ENCODE measurements at places on chromosomes 3 and 15. TPM values are rescaled to one million over a fixed set of nuclear protein-coding genes. Genes with fewer than 3 reads are reported as not detected.

DNA sequence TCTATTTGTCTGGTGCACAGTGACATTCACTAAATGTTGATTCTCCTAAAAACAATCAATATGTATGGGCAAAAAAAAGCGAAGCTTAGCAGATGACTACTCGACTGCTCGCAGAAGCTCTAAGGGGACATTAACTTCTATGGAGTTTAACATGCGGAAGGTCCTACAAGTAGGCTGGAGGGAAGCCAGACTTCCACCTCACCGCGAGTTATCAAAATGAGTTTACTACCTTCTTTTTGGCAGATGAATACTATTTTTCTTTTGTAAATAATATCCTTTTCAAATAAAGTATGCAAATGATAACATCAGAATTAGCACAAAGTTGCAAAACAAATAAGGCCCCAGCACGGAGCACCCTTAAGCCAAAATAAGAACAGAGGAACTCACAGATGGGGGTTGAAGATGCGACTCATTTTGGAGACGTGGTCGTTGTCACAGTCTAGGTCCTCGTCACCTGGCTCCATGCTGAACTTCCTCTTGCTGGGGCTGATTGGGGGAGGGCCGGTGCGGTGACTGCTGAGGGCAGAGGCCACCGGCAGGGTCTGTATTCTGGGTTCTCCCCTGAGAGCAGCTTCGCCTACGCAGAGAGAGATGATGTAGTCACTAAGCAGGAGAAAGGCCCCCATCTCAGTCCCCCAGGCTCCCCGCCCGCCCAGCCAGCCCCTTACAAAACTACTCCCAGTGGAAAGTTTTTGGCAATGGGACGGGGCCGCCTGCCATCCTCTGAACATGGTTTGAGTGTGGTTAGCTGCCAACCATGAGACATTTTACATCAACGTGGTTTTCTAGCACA is 42.1 kb downstream of the VGLL4 start:
- no peak for DNase-seq

C3orf33 gene
- 4.4 TPM for polyA plus RNA-seq

DLEC1 gene
- polyA plus RNA-seq: 0.35 TPM

SLC28A1 gene
- polyA plus RNA-seq: not detected

- no peak for DNase-seq
Observed at GRCh38 chr15:71800835-71801745, 9.3 kb upstream of the NR2E3 start.

DNA sequence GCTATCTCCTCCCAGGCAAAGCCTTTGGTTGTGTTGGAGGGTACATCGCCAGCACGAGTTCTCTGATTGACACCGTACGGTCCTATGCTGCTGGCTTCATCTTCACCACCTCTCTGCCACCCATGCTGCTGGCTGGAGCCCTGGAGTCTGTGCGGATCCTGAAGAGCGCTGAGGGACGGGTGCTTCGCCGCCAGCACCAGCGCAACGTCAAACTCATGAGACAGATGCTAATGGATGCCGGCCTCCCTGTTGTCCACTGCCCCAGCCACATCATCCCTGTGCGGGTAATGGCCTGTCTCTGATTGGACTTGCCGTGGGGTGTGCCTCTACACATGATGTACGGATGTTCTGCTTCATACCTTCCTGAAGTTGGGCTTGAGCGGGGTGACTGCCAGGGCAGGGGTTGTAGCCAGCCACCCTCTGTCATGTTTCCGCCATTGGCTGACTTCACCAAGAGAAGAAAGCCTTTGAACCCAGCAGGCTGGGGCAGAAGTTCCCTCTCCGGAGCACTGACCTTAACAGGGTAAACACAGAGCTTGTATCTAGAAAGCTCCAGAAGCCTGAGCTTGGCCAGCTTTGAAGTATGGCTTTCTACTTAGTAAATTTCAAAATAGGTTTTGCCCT is 13.4 kb downstream of the ALAS1 start:
- DNase-seq: no peak

DNAH12 gene
- polyA plus RNA-seq: not detected

GRCh38 chr3:11211531-11212298 is 57.4 kb downstream of the HRH1 start:
- DNase-seq: no peak

GRCh38 chr15:91860498-91860897 is 7.0 kb downstream of the SLCO3A1 start:
- DNase-seq: no peak

GRCh38 chr15:73927476-73928240 is 1.4 kb downstream of the LOXL1 start:
- peak; percentile 69 for DNase-seq

- DNase-seq: no peak
Observed at GRCh38 chr15:60941448-60941847, 287.7 kb downstream of the RORA start.

NR2E3 gene
- polyA plus RNA-seq: 0.07 TPM

GRCh38 chr15:45641999-45642932 is 7.4 kb downstream of the SQOR start:
- DNase-seq: no peak

DNA sequence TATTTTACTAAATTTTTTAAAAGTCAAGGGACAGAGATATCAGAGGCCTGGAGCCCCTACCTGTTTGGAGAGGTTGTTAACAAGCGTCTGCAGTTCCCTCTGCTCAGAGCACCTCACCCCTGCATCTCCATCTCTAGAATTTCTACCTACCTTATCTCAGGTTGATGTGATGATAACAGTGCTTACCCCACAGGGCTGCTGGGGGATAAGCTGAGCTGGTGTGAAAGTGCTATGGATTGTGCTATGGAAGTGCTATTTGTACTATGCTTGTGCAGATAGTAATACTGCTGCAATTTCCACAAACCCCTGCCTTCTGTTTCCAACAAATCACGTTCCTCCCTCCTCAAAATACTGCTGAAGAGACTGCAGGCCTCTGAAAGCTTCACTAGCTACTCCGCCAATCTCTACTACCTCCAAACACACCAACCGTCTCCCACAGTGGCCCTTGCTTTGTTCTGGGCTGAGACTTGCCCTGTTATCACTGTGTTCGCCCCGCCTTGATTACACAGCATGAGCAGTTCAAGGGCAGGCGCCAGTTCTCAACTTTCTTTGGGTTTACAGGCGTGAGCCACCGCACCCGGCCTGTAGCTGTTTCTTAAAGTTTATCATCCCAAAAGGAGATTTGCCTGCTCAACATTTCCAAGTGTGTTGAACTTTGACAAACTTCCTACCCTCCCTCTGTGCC is 28.4 kb upstream of the PARL start:
- DNase-seq: no peak

- DNase-seq: no peak
Observed at GRCh38 chr15:65740148-65740547, 51.9 kb downstream of the DENND4A start.

DNA sequence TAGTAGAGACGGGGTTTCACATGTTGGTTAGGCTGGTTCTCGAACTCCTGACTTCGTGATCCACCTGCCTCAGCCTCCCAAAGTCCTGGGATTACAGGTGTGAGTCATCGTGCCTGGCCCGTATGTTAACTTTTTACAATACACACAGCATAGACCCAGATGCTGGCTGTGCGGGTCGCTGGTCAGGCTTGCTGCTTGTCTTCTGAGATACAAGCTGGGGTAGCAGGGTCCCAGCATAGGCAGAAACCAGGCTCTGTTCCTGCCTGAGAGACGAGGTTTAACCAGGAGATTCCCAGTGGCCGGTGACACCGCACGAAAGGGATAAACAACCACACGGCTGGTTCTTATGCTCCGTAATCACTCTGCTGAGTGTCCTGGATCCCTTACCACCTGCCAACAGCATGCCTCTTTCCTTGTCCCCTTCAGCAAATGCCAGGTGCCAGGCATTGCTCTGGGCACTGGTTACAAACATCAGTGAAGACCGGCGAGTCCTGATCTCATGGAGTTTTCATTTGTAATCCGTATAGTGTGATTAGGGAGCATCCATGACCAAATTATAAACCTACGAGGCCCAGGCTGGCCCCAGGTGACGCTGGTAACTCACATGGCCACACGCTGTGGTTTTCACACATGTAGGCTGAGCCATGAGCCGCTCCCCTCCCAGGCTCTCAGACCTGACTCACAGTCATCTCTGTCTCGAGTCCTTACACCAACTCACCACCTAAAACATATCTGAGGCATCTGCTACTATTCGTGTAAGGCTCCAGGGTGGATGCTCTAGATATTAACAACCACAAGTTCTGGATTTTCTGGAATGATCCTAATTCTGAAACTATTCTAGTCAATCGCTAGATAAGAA is 125.7 kb downstream of the PDZRN3 start:
- no peak for DNase-seq

DNA sequence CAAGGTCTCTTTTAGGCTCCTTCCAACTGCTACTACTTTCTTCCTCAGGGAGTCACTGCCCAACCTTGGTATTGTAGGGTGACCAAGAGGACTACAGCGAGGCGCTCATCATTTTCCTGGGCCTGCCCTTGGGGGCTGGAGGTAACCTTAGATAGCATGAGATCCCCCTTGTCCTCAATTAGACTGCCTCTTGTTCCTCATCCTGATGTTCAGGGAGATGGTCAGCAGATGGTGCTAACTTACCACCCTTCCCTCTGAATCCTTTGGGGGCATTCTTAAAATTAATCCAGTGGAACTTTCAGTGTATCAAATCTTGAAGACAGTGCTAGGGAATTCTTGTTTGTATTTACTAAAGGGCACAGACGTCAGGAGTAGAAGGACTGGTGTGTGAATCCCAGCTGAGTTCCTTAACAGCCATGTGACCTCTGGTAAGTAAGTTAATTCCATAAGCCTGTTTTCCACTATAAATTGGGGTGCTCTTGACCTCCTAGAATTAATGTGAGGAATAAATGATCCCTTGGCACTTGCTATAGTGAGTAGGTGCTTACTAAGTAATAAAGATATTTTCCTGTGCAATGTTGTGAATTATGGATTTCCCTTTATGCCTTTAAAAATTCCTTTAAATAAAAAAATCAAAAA is 4.1 kb upstream of the CLPX start:
- peak; percentile 31 for DNase-seq

DNA sequence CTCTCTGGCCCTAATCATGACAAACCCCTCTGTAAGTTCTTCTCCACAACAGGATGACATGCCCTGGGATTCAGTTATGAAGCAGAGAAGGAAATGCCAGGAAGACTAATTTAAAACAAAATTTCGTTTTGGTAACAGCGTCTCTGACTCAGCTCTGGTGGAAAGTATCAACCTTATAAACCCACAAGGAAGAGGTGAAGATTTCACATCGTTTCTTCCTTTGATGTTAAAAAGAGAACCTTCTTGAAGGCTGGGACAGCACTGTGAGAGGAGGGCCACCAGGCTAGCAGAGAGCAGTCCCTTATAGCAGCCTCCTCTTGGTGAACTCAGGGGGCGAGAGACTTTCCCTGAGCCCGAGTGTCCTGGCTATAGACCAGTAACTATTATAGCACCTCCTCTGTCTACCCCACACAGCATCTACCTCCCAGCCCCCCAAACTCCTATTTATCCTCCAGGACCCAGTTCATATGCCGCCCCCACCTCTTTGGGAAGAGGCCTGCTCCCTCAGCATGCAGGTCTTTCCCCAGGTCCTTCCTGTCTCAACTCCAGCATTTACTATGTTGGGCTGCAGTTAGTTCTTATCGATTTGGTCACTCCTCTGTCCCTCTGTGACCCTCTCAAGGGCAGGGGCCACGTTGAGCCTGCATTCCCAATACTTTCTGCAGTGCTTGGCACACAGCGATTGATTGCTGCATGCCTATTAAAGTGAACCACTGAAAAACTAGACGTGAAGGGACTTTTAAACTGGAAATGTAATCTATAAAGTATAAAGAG is 321.5 kb upstream of the ICE2 start:
- DNase-seq: no peak

TRPC1 gene
- 0.66 TPM for polyA plus RNA-seq

GRCh38 chr3:100023595-100023994 is 90.7 kb downstream of the FILIP1L start:
- DNase-seq: no peak

KBTBD12 gene
- polyA plus RNA-seq: not detected

DNA sequence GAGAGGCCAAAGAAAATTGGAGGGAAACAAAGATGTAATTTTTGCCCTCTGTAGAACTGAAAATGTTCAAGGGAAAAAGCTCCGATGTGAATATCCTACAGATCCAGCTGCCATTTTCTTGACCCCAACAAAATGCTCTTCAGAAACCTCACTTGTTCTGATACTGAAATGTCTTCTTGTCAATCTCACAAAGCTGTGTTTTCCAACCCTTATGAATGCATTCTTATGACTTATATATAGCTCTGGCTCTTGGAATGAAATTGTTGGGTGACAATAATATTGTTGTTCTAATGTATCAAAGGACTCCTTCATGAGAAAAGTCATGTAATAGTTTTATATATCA is 157.1 kb upstream of the TGFBR2 start:
- no peak for DNase-seq

DNA sequence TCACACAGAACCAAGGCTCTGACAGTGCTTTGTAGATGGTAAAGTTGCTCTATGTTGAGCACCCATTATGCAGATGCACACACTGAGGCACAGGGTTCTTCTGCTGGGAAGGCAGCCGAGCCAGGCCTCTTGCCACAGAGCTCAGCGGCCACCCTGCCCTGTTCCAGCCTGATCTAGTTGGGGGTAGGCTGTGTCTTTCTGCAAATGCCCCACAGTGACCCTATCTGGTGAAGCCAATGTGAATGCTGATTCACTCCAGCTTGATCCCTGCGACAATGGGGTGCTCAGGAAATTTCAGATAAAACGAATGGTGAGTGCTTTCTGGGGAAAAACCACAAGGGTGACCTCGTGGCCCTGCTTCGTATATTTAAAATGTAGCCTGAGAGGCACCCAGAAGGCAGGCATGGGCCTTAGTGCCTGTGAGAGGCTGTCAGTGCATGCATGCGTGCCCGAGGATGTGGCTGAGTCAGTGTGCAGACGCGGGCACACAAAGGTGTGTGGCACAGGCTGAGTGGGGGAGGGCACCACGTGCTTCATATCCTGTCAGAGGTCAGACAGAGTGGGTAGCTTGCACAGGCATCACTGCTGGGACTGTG is 85.7 kb downstream of the ATP2B2 start:
- DNase-seq: peak; percentile 11

- no peak for DNase-seq
Observed at GRCh38 chr3:100865442-100865841, 127.8 kb downstream of the ABI3BP start.

SPSB4 gene
- polyA plus RNA-seq: not detected

ZMYND10 gene
- not detected for polyA plus RNA-seq

- DNase-seq: no peak
Observed at GRCh38 chr3:71348831-71349230, 234.7 kb downstream of the FOXP1 start.

CHRM5 gene
- polyA plus RNA-seq: not detected

GRCh38 chr15:45784656-45785055 is 149.8 kb downstream of the SQOR start:
- no peak for DNase-seq

- no peak for DNase-seq
Observed at GRCh38 chr3:38597502-38598060, 51.9 kb downstream of the SCN5A start.

DNA sequence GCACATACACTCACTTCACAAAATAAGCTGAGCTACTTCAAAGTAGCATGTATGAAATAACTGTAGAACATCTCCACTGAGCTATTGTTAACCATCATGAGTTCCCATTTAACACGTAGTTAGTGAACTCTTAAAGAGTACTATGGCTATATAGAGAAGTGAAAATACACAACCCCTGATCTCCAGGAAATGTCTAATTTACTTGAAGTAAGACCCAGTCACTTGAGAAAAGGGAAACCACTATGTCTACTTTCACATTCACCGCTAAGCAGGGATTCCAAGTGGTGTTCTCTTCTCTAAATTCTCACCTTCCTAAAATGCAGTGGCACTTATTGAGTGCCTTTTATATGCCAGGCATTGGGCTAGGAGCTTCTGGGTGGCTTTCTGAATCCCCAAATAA is 35.0 kb upstream of the COLQ start:
- DNase-seq: no peak

CCDC39 gene
- polyA plus RNA-seq: not detected
